ENCODE measurements at places on chromosomes 1 and 21.

DNA sequence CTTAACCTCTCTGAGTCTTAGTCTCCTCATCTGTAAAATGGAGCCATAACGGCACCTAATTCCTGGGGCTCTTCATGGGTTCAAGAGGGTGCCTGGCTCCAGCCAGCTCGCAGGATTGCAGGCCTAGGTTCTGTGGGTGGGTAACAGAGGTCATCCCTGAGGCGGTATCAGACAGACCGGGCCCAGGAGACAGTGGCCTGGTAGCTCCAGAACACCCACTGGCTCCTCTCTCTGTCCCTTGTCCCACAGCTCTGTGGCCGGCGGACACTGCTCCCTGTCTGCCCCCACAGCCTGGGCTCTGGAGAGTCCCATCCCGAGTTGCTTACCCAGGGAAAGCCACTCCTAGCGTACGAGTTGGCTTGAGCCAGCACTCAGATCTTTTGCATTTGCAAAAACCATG is 150.3 kb downstream of the PEX14 start:
- no peak for DNase-seq

DNA sequence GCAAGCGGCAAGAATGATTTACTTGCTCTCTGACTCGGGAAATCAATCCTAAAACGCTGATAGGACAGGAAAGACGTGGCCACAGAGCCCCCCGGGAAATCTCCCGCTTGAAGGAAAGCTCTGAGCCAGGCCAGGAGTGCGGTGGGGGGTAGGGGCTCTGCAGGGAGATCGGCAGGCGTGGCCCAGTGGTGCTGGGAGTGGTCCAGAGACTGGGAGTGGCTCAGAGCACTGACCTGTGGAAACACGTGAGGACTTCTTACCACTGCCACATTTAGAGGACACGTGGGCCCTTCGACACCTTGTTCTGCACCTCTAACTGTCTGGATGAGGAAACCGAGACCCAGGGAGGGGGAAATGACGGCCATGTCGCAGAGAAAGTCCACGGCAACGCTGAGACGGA is 130.0 kb upstream of the KLHDC7A start:
- no peak for DNase-seq

DNA sequence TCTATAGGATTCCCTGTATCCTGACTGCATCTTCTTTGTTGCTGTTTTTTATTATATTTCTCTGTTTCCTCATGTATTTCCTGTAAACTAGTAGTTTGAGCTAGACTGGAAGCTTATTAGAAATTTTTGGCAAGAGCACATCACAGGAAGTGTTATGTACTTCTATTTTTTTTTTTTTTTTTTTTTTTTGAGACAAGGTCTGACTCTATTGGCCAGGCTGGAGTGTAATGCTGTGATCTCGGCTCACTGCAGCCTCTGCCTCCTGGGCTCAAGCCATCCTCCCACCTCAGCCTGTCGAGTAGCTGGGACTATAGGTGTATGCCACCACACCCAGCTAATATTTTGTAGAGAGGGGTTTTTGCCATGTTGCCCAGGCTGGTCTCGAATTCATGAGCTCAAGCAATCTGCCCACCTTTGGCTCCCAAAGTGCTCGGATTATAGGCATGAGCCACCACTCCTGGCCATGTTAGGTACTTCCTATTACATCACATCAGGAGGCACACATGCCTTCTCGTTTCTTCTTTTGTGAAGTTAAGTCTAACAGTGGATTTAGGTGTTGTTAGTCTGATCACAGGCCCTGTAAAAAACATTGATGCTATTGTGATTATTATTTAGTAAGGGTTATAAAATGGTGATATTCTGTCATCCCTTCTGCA is 12.5 kb downstream of the C1orf21 start:
- no peak for DNase-seq

GRCh38 chr1:17140279-17140678 is 21.0 kb upstream of the PADI2 start:
- no peak for DNase-seq

- no peak for DNase-seq
Measured at GRCh38 chr1:180026556-180026955, 71.9 kb downstream of the CEP350 start.

Data from nucleus accumbens (tissue), 56 donors.